ENCODE measurements at places on chromosomes 3 and 15. TPM values are rescaled to one million over a fixed set of nuclear protein-coding genes. Genes with fewer than 3 reads are reported as not detected.

C3orf49 gene
- not detected for total RNA-seq

- DNase-seq, result no peak
These were observed 42.3 kb downstream of the FBXO22 start for GRCh38 chr15:75945953-75946352.

DNA sequence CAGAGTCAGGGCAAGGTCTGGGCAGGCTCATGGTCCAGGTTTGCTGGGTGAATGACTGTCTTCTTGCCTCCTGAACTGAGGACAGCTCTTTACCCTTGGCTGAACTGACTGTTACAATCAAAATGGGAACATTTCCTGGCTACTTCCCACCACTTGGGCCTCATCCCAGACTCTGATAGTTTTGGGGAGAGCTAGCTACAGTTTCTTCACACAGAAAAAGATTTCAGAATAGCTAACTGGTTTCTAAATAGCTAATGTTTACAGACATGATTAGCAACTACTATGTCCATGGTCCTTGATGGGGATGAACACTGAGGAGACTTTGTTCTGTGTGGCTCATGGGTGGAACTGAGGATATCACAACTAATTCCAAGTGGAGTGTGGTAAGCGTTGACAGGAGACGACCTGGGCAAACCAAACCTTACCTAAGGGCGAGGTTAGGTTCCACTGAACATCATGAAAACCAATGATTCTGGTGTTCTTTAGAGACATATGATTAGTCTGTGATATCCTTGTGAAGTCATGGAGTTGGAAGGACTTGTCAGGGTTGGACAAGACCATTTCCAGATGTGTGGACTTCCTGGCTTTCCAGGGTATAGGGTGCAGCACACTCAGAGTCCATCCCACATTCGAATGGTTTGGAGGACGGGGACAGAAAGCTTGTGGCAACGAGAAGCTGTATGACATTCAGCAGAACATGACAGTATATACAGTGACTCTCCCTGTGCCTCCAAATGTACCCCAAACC, 7.3 kb downstream of the ALPK3 start:
- DNase-seq, result peak; percentile 75

DNA sequence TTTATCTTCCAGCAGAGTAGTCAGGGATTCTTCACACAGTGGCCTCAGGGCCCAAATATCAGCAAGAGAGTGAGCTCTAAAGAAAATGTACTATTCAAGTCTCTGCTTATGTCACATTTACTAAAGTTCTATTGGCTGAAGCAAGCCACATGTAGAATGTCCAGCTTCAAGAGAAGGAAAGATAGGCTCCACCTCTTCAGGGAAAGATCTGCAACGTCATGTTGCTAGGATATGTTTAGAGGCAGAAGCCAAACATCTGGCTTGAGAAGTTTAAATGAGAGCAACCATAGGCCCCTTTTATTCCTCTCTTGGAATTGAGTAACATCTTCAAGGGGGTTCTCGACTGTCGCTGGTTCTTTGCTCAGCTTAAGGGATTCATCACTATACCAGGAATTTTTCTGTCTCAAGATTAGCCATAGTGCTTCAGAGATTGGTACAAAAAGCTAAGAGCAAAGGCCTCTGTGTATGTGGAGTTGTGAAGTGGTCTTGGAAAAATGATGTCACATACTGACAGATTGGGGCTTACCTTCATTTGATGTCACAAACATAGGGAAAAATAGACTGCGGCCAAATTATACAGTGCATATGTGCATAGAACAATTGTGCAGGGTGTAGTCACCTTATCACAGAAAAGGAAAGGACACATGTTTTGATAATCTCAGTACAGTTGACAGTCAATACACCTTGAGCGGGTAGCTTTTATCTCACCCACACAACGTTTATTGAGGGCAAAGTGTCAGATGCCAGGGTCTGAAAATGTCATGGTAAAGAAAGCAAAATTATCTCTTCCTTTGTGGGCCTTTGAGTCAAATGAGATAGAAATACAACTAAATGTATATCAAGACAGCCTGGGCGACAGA, 11.3 kb upstream of the THRB start:
- no peak for DNase-seq

GRCh38 chr15:73393336-73393735, 24.6 kb upstream of the HCN4 start:
- no peak for DNase-seq

LOXL1 gene
- 5.1 TPM for total RNA-seq

CFAP100 gene
- not detected for total RNA-seq

GRCh38 chr3:2558796-2559195, 460.1 kb downstream of the CNTN4 start:
- no peak for DNase-seq

GOLGA6B gene
- not detected for total RNA-seq

DNA sequence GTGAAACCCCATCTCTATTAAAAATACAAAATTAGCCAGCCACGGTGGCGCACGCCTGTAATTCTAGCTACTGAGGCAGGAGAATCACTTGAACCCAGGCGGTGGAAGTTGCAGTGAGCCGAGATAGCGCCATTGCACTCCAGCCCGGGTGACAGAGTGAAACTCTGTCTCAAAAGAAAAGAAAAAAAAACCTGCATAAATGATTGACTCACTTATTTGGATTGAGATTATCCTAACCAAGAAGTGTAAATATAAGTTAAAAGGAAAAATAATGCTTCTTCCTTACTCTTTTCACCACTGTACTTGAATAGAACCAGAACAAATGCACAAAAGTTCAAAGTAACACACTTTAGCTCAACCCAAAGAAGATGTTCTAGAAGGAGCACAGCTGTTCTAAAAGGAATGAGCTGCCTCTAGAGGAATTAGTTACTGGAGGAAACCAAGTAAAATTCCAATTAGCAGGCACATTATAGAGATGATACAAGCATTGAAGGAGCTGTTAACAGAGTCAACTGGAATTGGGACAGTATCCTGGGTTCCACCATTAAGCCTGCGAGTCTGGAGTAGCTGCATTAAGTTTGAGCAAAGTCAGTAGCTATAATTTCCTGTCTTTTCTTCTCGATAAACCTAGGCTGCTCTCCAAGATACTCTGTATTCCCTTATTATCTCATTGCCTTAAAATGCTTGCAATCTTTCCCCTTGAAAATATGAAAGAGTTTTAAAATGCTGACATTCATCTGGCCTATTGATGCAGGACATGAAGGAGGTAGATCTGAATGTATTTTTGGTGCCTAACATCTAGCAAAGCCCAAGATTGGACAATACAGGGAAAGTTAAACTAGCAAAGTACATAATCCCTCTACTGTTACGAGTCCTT, 9.5 kb downstream of the MTHFS start:
- DNase-seq, result no peak

LRRC31 gene
- total RNA-seq, result not detected

SERPINI2 gene
- not detected for total RNA-seq

DNA sequence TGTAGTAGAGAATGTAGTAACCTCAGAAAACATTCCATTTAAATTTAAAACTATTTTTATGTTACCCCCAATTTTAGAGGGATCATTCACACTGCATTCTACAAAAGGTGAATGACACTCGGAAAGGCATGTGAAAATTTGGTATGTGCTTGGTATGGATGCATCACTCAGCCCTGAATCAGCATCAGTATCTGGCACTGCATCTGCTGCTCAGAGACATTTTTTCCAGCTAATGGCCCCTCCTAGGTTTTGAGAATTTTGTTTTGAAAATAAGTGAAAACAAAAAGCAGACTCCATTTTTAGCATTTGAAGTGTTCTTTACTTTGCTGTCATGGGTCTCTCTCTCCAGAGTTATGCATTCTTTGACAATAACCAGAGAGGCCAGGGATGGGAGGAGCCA, 15.6 kb upstream of the WWTR1 start:
- no peak for DNase-seq

DNA sequence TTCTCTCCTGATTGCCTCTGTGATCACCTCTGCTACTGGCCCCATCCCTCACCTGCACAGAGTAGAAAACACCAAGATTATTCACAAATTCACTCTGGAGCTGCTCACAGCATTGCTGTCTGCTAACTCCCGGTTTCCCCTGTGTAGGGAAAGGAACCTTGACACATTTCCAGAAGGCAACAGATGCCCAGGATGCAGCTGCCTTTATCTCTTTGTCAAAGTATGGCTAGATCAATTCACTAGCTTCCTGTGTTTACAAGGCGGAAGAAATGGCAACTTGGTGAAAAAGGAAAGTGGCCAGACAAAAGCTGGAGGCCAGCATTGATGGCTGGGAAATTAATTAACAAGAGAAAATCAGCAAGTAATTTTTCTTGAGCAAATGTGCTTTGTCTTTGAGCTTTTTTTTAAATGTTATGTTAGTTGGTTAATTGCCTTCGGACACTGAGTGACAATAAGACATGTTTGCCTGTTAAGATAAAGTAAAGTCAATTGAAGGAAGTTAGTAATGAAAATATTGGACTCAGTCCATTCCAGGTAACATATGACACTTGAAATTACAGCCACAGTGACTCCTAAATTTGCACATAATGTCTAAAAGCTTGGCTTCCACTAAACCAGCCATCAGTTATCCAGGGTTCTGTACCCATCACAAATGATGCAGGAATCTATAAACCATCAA, 394.6 kb upstream of the IL12A start:
- DNase-seq, result no peak

DNA sequence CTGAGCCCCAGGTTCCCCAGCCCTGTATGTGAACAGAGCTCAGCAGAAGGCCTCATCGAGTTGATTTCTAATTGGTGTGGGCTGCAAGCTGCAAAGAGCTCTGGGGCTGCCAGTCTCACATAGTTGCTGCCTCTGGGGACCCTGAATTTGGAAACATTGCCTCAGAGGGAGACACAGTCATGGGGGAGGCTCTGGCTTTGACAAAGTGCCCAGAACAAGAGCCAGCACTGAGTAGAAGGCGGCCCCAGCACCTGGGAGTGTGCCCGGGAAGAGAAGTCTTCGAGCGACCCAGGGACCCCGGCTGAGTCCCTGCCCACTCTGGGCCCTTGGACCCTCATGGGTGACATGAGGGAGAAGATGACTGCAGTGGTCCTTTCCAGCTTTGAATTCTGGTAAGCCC, 7.3 kb downstream of the NTRK3 start:
- DNase-seq, result no peak

NR1I2 gene
- not detected for total RNA-seq

DNAH12 gene
- total RNA-seq, result 0.34 TPM

DNA sequence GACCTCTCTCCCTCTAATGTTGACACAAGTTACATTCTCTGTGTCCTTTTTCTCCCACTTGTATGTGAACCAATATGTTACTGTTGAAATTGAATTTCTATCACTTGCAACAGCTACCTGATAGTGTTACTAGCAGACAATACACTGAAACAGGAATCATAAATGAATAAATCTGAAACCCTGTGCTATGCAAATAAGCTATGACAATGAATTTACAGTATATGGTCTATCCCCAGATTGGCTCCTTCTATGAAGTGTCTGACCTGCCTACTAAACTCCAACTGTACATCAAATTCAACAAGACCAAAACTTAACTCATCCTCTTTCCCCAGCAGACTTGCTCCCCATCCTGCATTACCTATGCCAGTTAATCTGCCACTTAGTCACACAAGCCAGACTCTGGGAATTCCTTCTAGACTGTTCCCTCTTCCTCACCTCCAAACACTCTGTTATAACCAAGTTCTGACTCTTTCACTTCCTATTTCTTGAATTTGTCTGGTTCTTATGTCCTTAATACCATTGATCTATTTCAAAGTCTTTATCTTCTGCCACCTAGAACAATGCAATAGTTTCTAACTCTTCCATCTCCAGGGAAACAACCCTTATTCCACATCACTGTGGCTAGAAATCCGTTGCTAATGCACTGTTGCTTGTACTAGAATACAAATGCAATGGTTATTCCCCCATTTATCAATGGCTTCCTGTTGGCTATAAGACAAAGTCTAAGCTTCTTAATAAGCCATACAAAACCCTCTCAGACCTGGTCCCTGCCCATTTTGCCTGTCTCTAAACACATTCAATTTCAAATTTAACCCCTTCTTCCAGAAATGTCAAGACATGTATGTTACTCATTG, 13.4 kb upstream of the ZNF639 start:
- DNase-seq, result no peak

DNA sequence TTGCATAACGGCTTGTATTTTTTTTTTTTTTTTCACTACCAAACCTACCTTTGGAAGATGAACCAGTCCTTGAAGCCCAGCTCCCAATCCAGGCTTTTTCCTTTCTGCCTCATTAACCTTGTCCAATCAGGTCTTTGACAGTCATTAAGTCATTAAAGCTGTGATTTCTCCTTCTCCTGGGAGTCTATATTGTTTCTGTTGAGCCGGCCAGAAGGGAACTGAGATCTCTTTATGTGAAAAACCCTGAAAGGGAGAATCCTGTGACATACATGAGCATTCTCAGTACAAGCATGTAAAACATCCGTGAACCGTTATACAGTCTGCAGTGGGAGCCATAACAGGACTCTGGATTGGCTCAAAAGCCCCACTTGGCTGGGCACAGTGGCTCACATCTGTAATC, 40.0 kb downstream of the ZNF589 start:
- no peak for DNase-seq

- DNase-seq, result no peak
These were observed 321.4 kb upstream of the NECTIN3 start for GRCh38 chr3:110750201-110750600.

GRCh38 chr3:45026957-45027356, 854 bp downstream of the CLEC3B start:
- peak; percentile 86 for DNase-seq

MRPS25 gene
- total RNA-seq, result 83.9 TPM

DNA sequence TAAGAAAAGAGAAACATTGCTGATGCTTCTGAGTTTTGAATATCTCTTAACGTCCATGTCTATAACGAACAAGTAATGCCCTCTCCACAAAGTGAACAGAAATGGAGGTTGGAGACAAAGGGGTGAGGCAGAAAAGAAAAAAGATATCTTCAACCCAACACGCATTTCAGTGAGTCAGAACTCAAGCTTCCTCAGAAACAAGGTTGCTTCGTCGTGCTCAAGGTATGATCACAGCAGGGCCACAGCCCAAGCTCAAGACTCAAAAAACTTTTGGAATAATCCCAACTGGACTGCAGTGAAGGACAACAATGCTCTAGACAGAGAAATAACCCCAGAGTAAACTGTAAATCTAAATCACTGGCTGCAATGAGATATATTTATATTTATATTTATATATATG, 18.9 kb downstream of the WNT5A start:
- no peak for DNase-seq

DNA sequence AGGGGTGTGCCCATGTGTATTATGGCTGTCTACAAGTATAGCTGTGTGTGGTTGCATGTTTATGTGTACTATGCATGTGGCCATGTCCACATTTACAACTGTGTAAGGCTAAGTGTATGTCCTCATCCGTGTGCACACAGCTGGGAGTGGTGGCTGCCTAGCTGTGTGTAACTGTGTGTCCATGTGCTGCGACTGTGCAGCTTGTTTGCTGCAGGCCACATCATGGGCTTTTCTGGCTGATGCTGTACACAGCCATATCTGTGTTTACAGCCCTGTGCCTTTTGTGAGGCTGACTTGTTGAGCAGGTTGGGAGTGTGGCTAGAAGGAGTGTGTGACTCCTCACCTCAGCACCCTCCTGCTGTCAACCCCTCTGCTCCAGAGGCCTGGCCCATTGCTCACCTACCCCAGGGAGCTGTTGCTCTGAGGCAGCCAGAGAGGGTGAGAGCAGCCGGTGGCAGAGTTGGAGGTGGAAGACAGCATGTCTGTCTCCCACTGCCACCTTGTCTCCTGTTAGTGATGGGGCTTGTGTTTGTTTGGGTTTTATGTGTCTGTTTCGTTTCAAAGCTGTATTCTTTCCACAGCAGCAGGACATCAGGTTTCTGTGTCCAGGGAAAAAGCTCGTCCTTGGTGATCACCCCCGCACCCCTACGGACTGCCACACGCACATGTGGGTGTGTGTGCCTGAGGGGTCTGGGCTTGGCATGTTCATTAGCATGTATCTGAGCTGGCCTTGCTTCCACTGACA, 1.4 kb upstream of the GRM2 start:
- DNase-seq, result no peak

GRCh38 chr3:110311541-110311940, 760.1 kb upstream of the NECTIN3 start:
- no peak for DNase-seq
